DMS79 treated with DMSO at 0.1 percent for 48 hours (cell line): ENCODE measurements at places on chromosomes 5 and 9.

GRCh38 chr5:151483647-151484046 lies 36.2 kb downstream of the SLC36A1 start:
- peak; percentile 14 for DNase-seq

GRCh38 chr9:35748242-35748857 lies 678 bp downstream of the GBA2 start:
- DNase-seq = no peak

GRCh38 chr9:27542508-27542907 lies 12.9 kb upstream of the MOB3B start:
- no peak for DNase-seq

DNA sequence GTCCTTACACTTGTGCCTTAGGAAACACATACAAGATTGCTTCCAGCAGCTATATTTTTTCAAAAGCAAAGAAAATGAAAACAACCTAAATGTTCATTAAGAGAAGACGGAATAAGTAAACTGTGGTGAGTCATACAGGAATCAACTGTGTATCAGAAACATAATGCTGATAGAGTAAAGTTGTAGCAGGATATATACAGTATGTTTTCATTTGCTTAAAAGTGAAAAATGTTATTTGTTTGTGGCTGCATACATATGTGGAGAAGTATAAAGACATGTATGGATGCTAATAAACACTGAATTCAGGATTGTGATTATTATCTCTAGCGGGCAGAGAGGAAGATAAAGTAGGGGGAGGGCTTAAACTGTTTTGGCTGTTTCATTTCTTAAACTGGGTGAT lies 8.3 kb downstream of the DCTN4 start:
- no peak for DNase-seq

DNA sequence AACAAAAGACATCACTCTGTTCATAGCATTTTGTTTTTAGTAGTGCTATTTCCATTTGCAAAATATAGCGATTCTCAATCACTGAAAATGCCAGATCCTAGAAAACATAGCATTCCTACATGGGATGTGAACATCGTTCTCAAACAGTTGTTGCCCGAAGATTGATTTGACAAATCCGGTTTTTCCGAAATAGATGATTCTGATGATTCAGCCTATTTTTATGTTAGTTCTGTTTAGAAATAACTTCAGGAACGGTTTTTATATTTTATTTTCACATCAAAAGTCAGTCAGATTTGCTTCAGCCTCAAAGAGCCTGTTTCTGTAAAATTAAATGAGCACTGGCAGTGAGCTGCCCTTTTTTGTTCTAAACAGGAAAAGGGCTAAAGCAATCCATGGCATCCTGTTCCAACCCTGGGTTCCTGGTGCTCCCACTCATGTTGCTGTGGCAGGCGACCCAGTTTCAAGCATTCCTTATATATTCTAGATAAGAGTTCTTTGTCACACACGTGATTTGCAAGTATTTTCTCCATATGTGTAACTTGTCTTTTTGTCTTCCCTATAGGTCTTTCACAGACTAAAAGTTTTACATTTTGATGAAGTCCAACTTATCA lies 14.2 kb upstream of the PSIP1 start:
- no peak for DNase-seq

DNA sequence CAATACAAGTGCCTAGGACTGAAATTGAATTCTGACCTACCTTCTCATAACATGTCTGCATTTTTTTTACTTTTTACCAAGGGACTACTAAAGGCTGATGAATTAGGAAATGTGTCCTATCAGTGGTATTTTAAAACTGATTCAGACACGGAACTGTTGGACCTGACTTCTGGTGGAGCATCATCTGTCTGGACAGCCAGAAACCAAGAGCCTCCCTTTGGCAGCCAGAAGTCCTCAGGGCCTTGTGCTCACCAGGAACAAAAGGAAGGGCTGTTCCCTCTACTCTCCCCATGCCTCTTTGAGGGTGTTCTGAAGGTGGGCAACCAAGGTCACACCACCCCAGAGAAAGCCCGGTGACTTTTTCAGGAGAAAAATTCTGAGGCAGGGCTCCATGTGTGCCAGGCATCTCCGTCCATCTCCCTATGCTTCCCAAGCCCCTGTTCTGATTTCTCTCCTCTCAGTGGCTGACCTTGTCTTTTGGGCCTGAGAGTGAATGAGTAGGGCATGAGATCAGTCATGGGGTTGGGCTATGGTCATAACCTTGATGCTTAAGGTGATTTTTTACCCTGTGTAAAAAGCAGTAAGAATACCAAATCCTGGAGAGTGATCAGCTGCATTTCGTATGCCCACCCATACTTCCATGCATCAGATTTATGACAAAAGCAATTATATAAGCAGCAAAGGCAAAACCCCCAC lies 143.7 kb downstream of the SCAMP1 start:
- DNase-seq = no peak

DNA sequence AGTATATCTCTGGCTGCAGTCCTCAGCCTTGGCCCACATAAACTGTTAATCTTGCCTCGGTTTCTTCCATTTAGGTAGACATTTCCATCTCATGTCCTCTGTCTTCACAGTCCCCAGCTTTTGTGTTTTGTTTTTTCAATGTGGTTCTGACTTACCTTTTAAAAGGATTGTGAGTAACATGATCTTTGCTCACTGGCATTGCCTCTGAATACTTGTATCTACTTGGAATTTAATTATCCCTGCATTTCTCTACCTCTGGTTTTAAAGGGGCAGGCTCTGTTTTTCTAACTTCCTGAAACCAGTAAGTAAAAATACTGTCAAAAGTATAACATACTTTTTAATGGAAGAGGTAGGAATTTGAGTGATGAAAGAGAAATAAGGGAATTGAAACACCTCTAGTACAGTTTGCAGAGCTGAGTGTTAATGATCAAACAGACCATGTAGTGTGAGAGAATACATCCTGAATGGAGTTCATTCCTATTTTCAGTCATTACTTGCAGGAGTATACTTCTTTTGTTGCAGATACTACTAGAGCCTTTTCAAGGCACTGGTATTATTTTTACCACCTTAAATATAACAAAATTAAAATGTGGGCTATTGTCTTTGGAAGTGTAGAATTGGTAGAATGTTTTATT lies 62.6 kb downstream of the MTREX start:
- peak; percentile 4 for DNase-seq

- DNase-seq = peak; percentile 45
Observed at GRCh38 chr5:171420431-171421241, 1.2 kb downstream of the FGF18 start.

DNA sequence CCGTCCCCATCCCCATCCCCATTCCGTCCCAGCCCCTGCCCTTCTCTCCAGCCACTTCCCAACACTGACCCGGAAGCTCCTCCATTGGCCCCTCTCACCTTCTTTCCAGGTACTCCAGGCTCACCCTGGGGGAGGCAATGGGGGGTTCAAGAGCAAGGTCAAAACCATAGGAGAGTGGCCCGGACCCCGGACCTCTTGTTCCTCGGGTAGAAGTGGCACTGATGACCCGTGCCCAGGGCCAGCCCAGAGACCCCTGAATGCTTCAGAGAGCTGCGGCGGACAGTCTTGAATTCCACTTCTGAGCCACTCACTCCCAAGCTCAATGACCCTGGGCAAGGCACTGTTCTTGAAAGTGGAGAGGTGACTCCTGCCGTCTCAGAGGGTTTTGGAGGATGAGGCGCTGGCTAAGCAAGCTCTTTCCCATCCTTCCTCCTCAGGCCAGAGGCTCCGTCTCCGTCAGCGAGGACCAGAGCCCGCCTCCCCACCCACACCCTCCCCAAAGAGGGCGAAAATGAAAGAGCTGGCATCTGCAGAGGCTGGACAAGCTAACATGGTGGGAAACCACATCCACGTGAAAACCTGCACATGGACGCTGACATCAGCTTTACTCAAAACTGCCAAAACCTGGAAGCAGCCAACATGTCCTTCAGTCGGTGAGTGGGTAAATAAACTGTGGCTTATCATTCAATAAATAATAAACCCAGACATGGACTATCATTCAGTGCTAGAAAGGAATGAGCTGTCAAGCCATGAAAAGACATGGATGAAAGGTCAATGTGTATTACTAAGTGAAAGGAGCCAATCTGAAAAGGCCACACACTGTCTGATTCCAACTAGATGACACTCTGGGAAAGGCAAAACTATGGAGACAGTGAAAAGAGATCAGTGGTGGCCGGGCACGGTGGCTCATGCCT lies 27.3 kb upstream of the PHYKPL start:
- DNase-seq = no peak

DNA sequence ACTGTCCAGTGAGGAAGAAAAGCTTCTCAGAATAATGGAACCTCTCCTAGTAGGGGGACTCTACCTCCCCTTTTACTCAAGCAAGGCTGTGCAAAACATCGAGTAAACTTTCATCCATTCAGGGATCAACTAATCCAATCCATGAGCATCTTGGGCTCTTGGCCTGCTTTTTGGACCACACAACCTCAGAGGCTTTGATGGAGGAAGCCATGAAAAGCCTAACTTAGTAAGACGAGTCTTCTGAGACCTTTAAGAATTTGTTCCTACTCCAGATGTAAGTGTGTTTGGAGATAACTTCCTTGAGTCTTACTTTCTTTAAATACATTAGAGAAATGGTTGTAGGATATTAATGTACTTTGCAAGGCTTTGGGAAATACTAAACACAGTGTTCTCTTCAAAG lies 49.1 kb downstream of the MARCHF3 start:
- no peak for DNase-seq

- DNase-seq = no peak
Observed at GRCh38 chr5:1264211-1264610, 30.7 kb downstream of the TERT start.

- DNase-seq = peak; percentile 16
Observed at GRCh38 chr5:56838409-56839039, 23.2 kb downstream of the MAP3K1 start.

DNA sequence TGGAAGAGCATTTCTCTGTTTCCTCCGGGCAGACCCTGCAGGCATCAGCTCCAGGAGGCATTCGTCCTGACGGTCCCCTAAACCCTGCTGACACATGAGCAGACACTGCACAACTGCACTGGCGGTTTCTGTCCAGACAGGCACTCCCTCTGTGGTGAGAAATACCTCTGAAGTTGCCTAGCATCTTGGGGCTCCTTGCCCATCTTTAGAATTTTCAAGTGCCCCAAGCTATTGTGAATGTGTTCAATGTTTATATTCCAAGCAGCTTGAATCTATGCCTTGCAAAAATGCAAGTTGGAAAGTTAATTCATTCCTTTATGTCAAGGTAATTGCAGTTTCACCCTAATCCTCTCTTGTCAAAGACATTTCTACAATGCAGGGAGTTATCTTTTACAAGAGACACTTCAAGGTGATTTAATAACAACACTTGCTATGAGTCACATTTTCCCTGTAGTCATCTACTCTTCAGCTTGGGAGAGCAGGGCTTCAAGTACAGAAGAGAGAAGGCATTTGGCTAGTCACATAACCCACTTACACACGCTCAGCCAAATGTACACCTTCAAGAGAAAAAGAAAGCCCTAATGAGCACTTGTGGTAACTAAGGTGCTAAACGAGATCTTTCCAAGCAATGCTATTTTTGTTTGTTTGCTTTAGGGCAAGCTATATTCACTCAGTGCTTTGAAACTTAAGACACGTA lies 302.5 kb downstream of the MLLT3 start:
- peak; percentile 42 for DNase-seq

- DNase-seq = no peak
Observed at GRCh38 chr9:109934136-109934856, 154.3 kb downstream of the PALM2AKAP2 start.

DNA sequence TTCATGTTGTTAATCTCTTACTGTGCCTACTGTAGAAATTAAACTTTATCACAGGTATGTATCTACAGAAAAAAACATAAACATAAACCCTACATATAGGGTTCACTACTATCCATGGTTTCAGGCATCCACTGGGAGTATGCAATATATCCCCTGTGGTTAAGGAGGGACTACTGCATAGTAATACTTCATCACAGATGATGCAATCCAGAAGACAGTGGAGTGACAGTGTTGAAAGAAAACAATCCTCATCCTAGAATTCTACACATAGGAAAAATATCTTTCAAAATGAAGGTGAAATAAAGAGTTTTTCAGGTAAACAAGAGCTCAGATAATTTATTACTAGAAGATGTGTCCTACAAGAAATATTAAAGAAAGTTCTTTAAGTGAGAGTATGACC lies 105.9 kb downstream of the HOMER1 start:
- no peak for DNase-seq

GRCh38 chr5:138829341-138829740 lies 45.8 kb downstream of the LRRTM2 start:
- no peak for DNase-seq

DNA sequence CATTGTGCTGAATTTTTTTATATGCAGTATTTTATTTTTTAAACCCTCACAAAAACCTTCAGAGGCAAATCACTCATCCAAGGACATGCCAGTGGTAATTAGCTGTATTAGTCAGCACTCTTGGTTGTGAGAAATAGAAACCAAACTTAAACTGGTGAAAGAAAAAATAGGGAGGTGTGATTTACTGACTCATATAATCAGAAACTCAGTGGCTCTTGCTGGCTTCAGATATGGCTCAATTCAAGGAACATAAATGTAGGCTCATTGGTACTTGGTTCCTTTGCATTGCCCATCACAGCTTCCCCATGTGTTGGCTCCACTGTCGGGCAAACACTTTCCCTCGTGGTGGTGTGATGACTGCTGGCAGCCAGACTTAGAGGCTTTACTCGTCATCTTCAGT lies 497.2 kb downstream of the MAT2B start:
- DNase-seq = no peak

- DNase-seq = no peak
Observed at GRCh38 chr9:136494012-136494411, 11.2 kb upstream of the SEC16A start.

DNA sequence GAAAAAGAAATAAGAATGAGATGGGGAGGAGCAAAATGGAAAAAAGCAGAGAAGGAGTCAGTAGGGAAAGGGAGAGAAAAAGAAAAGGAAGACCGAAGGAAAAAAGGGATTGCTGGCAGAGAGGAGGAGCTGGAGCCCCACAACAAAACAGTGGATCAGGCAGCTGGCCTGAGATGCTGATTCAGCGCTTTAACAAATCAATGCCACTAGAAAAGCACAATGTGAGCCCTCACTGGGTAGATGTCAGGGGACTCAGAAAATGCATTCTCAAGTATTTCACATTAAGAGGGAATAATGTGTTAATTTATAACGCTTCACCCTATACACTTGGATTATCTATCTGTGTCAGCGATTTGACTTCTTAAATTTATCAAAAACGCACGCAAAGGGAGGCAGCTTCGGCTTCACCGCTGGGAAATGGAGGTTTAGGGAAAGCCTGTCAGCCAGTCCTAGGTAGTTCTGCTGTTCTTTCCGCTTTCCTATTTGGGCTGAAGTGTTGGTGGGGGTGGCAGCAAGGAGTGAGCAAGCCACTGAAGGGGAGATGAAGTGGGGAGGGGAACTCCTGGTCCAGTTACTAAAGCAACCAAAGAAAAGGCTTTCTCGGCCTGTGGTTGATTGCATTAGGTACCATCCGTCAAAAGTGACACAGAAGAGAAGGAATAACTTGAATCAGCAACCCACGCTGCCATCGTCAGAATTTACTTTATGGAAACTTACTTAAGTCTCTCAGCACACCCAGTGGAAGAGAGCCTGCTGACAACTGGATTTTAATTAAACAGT lies 161.6 kb downstream of the BNC2 start:
- no peak for DNase-seq

DNA sequence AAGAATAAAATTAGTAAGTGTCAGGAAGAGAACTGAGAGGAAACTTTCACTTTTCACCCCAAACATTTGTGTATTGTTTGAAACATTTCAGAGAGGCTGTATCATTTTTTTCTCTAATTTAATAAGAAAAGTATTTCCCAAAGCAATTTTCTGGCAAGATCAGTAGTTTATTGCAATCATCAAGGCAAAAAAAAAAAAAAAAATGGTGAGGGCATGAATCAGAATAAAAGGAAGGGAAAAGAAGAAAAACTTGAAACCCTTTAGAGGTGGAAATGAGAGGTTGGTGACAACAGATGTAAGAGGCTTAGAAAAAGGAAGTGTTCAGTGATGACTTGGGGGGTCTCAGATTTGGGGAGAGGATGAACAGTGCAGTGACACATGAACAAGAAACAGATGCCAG lies 13.3 kb downstream of the SHC3 start:
- no peak for DNase-seq
